ENCODE measurements at places on chromosomes 4 and X.

DNA sequence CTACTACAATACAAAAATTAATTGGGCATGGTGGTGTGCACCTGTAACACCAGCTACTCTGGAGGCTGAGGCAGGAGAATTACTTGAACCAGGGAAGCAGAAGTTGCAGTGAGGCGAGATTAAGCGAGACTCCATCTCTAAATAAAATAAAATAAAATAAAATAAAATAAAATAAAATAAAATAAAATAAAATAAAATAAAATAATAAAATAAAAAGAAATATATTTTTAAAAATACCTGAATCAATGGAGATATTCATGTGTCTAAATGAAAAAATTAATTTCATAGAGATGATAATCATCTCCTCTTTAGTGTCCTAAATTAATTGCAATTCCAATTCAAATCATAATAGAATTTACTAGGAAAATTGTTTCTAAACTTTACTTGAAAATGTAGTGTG lies 406.1 kb upstream of the POU3F4 start:
- no peak for DNase-seq

GRCh38 chr4:119099227-119099810 lies 36.3 kb upstream of the MYOZ2 start:
- DNase-seq = no peak

- DNase-seq = peak; percentile 23
Measured at GRCh38 chrX:109475174-109475891, 6.6 kb downstream of the GUCY2F start.

- no peak for DNase-seq
Measured at GRCh38 chrX:46681849-46682248, 77.1 kb downstream of the SLC9A7 start.

- DNase-seq = no peak
Measured at GRCh38 chr4:94219402-94219801, 11.7 kb downstream of the SMARCAD1 start.
